AG20443 (cell line): ENCODE measurements at places on chromosomes 6 and 20.
A peak's percentile ranks its signal among the peaks of the same experiment; 100 is the strongest.

- DNase-seq, result no peak
Observed at GRCh38 chr6:42199106-42199981, 4.6 kb upstream of the GUCA1B start.

DNA sequence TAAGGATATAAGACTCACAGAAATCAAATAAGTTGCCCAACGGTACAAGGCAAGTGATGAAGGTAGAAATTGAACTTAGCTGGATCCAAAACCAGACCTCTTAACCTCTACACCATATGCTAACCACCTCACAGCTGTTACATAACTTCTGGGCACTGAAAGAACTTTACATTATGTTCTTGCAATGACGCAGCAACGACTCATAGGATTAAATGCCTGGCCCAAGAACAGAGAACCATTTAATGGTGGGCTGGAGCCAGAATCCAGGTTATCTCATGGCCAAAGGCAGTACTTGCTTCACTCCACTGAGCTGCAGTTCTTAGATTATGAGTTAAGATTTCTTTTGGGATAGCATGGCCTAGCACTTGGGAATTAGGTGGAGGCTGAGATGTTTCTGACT is 4.4 kb downstream of the TRMT6 start:
- DNase-seq, result no peak

GRCh38 chr6:87483929-87484328 is 11.2 kb downstream of the SLC35A1 start:
- peak; percentile 8 for DNase-seq

GRCh38 chr20:47011984-47012383 is 117.3 kb downstream of the EYA2 start:
- DNase-seq, result no peak

- no peak for DNase-seq
Observed at GRCh38 chr6:125585470-125585869, 164.0 kb upstream of the HEY2 start.

GRCh38 chr6:106138151-106138550 is 52.0 kb downstream of the PRDM1 start:
- DNase-seq, result no peak

DNA sequence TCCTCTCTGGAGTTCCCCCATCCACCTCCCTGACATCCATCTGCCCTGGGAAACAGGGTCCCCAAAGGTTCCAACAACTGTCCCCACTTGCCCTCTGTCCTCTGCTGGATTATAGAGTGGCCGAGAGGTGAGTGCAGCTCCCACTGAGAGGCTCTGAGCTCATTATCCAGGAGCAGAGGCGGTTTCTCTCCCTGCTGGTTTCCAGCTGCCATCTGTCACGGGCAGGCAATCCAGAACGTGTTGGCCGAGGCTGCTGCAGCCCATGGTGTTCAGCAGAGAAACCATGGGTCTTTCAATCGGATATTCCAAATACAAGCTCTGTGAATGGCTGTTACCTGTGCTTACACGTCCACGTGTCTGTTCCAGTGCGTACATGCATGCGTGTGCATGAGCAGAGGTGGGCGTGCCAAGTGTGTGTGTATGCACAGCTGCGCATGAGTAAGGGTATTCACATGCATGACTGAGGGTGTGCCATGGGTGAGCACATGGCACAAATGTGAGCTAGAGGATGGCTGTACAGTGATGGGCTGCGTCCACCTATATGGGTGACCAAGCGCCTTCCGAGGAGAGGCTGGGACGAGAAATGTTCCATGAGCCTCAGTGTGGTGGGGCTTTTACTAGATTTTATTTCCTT is 183.7 kb upstream of the PMEPA1 start:
- DNase-seq, result no peak

- DNase-seq, result no peak
Observed at GRCh38 chr6:71463061-71463460, 174.4 kb downstream of the OGFRL1 start.

GRCh38 chr6:53918854-53919510 is 124.2 kb downstream of the LRRC1 start:
- no peak for DNase-seq

- DNase-seq, result no peak
Observed at GRCh38 chr20:34216382-34216742, 24.9 kb upstream of the ASIP start.

GRCh38 chr6:131981624-131981978 is 30.4 kb upstream of the CCN2 start:
- no peak for DNase-seq

DNA sequence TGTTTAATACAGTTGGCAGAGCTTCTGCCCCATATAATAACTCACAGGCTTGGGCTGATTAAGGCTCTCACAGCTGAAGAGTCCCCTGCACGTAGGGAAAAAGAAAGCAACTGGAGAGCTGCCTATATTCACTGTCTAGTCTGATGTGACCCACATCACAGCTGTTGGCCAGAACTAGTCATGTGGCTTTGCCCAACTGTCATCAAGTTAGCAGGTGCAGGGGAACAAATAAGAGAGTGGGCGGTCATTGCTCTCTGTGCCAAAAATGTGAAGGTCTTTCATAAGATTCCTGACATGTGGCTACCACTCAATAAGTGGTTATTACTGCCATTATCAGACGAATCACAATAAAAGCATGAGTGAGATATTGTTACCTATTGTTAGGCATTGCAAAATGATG is 665.2 kb downstream of the DOK5 start:
- DNase-seq, result no peak

DNA sequence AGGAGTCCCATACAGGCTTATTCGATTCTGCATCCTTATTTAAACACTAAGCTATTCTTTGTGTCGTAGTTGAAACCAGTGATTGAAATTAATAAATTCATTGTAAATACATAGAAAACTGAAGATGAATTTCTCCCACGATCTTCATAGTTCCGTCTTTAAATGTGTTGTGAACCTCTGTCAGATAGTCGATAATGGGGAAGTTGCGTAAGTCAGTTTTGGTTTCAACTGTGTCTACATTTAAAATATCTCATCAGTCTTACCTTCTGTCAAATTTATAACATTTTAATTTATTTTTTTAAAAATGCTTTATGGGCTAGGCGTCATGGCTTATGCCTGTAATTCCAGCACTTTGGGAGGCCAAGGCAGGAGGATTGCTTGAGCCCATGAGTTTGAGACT is 12.7 kb downstream of the STX11 start:
- DNase-seq, result no peak

DNA sequence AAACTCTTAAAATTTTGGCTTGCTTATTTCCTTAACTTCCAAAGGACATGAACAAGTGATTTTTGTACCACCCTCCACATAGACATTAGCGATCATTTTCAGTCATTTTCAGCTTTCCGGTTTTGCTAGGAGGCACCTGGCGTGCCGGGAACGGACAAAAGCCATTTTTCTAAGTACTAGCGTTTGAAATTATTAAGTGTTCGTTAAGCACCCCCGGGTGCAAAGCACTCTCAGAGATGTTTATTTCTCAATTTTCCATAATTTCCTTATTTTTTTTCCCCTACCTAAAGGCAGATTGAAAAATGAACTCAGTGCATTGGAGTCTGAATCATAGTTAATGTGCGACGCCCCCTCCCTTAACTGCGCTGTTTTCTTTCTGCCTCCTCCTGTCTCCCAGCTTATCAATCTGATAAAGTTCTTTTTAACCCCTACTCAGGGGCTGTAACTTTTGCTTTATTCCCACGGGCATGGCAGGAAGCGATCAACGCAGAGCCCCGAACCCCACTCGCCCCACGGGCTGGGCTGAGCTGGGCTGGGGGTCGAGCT is 58.2 kb downstream of the ZNF831 start:
- DNase-seq, result no peak

- no peak for DNase-seq
Observed at GRCh38 chr6:98593676-98594075, 240.7 kb upstream of the POU3F2 start.

DNA sequence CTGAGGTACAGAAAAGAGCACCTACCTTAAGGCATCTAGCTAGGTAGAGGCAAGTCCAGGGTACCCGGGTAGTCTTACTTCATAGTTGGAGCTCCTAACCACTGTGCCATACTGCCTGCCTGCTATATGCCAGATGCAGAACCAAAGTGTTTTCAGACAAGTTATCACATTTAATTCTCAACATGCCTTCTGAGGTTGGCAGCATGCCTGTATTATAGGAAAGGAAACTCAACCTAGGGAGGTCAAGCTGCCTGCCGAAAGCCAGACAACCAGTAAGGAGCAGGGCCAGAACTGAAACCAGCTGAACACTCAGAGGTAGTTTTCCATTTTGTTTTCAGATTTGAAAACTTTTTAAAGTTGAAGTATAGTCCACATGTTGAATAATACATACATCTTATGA is 5.4 kb downstream of the CTNNBL1 start:
- DNase-seq, result no peak

DNA sequence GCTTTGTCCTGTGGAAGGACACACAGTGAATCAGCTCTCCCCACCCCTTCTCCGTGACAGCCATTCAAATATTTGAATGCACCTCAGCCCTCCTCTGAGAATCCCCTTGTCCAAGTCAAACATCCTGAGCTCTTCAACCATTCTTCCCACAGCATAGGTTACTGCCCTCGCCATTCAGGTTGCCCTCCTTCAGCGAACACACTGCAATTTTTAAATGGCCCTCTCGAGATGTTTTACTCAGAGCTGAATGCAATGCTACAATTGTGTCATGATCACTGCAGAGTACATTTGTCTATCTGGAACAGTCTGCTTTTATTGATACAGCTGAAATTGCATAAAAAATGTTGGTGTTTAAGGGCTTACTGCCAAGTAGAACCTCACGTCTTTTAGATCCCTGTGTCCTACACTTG is 48.9 kb downstream of the SLC2A12 start:
- DNase-seq, result no peak

GRCh38 chr6:88349511-88349910 is 183.4 kb upstream of the CNR1 start:
- DNase-seq, result peak; percentile 20

DNA sequence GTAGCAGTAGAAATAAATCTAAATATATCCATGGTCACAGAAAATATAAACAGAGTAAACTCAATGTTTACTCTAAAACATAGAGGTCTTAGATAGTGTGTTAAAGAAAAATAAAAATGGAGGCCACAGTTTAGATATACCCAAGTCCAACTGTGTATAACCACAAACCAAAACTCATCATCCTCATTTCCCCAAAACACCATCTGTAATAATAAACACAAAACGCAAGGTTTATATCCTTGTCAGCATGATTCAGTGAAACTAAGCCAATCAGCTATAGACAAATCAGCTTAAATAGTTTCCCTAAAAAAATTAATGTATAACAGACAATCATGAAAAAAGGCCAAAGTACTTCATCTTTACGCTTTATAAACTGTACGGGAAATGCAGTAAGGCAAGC is 2.7 kb upstream of the HACE1 start:
- DNase-seq, result no peak

DNA sequence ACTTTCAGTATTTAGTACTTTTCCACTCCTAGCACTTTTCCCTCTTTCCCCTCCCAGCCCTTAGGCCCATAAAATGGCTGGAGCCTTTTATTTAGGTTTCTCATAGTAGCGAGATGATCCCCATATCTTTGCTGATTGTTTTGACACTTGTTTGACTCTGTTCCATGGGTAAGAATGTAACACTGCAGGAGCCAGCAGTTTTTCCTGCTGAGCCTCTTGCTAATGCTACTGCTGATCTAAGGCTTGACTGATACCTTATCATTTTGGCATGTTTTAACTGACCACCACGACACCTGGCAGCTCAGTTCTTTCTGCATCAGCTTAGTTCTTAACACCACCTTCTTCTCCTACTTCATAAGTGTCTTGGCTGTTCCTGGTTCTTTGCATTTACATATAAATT is 29.6 kb downstream of the ZKSCAN8 start:
- DNase-seq, result no peak

DNA sequence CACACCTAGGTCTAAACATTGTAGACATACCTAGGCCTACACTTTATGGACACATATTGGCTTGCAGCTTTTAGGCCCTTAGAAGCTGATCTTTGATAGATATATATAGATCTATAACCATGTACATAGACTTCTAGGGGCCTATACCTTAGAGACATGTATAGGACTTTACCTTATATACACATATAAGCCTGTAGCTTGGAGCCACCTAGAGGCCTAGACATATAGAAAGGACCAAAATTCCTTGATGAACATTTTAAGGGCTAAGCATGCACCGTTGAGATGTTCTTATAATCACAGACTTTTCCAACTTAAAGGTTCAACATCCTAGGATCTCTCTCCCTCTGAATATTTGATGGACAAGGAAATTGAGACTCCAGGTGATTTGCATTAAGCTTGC is 371.7 kb upstream of the SASH1 start:
- no peak for DNase-seq

- peak; percentile 44 for DNase-seq
Observed at GRCh38 chr6:2579241-2579761, 171.4 kb downstream of the MYLK4 start.

- no peak for DNase-seq
Observed at GRCh38 chr6:93398723-93399122, 20.6 kb downstream of the EPHA7 start.

DNA sequence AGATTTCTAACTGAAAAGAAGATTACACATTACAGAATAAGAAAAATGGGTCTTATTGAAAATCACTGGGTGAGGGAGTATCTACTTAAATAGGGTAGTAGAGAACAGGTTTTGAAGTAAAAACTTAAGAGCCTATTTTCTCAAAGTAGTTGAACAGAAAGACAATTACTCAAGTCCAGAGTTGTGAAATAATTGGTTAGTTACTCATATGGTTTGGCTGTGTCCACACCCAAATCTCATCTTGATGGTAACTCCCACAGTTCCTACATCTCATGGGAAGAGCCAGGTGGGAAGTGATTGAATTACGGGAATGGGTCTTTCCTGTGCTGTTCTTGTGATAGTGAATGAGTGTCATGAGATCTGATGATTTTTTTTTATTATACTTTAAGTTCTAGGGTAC is 1035.3 kb upstream of the GJE1 start:
- DNase-seq, result no peak

DNA sequence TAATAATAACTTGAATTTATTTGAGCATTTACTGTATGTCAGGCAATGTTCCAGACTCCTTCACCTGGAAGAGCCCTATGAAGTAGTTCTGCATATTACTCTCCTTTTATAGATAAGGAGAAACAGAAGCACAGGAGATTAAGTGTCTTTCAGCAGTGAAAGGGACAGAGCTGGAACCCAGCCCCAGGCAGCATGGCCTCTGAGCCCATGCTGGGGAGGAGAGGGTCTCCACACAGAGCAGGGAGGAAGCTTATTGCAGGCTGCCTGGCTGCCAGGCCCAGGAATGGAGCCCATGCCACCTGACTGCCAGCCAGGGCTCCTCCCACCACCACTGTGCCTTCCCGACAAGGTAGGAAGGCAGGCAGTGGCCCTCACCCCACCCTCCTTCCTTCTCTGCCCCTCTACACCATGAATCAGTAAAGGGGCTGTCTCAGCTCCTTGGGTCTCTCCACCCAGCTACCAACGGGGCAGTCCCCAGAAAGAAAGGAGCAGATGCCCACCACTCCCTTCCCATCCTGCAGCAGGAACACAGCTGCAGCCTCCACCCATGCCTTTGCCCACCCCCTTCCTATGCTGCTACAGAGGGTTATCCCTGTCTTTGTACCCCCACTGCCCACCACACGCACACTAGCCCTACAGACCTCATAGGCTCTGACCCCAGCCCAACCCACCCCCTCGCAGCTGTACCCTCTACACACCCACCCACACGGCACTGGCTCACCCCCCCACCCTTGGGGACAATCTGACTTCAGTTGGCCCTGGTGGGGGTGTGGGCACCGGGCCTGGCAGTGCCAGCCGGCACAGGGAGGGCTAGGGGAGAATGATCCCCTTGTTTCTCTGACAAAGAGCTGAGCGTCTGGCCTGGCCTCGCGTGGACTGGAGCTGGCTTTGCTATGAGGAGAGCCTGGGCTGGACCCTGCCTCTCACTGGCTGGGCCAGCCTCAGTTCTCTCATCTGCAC is 41.8 kb downstream of the TFEB start:
- DNase-seq, result no peak

GRCh38 chr6:43608310-43608763 is 20.7 kb downstream of the GTPBP2 start:
- peak; percentile 70 for DNase-seq
